ENCODE measurements at places on chromosomes 7 and 10.

GRCh38 chr10:43958964-43959363, 310.3 kb upstream of the ZNF32 start:
- no peak for DNase-seq

DNA sequence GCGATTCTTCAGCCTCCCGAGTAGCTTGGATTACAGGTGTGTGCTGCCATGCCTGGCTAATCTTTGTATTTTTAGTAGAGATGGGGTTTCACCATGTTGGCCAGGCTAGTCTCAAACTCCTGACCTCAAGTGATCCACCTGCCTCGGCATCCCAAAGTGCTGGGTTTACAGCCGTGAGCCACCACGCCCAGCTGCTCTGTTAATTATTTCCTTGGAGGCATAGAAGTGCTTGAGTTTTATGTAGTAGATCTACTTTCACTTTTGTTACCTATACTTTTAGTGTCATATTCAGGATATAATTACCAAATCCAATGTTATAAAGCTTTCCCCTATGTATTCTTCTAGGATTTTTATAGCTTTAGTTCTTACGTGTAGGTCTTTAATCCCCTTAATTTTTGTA, 1093.0 kb downstream of the GATA3 start:
- DNase-seq, result no peak

GRCh38 chr7:39688611-39689480, 65.5 kb downstream of the RALA start:
- no peak for DNase-seq

GRCh38 chr7:20280475-20281351, 50.0 kb upstream of the ITGB8 start:
- no peak for DNase-seq

- no peak for DNase-seq
These were observed 780.3 kb downstream of the LRMDA start for GRCh38 chr10:76211691-76212090.
